ENCODE measurements at places on chromosomes 16 and 17.

- peak; percentile 74 for DNase-seq
Observed at GRCh38 chr17:63700528-63701455, 867 bp upstream of the LIMD2 start.

DNA sequence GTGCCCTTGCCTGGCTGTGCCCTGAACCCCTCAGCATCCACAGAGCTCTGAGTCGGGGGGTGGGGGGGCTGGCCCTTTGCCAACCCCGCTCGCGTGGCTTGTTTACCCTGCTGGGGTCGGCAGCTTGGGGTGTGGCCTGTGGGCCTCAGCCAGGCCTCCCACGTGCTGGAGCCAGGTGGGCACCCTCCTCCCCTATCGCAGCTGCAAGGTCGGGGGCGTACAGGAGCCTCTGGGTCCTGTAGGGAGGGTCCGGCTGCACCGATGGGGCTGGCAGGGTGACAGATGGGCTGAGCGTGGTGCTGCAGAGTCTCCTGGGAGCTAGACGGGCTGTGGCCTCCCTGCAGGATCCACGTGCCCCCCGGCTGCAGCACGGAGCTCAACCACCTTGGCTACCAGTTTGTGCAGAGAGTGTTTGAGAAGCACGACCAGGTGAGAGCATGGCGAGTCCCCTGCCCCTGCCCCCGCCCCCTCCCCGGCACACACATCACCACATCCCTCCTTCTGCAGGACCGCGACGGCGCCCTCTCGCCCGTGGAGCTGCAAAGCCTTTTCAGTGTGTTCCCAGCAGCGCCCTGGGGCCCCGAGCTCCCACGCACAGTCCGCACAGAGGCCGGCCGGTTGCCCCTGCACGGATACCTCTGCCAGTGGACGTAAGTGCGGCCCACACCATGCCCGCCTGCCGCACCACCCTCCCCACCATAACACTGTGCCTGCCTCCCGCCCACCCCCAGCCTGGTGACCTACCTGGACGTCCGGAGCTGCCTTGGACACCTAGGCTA is 3.6 kb downstream of the RHOT2 start:
- no peak for DNase-seq

GRCh38 chr16:89103156-89103555 is 9.5 kb downstream of the ACSF3 start:
- DNase-seq: no peak

GRCh38 chr17:67221062-67221998 is 23.7 kb downstream of the HELZ start:
- peak; percentile 67 for DNase-seq

GRCh38 chr16:25097276-25097975 is 14.1 kb upstream of the LCMT1 start:
- DNase-seq: no peak

DNA sequence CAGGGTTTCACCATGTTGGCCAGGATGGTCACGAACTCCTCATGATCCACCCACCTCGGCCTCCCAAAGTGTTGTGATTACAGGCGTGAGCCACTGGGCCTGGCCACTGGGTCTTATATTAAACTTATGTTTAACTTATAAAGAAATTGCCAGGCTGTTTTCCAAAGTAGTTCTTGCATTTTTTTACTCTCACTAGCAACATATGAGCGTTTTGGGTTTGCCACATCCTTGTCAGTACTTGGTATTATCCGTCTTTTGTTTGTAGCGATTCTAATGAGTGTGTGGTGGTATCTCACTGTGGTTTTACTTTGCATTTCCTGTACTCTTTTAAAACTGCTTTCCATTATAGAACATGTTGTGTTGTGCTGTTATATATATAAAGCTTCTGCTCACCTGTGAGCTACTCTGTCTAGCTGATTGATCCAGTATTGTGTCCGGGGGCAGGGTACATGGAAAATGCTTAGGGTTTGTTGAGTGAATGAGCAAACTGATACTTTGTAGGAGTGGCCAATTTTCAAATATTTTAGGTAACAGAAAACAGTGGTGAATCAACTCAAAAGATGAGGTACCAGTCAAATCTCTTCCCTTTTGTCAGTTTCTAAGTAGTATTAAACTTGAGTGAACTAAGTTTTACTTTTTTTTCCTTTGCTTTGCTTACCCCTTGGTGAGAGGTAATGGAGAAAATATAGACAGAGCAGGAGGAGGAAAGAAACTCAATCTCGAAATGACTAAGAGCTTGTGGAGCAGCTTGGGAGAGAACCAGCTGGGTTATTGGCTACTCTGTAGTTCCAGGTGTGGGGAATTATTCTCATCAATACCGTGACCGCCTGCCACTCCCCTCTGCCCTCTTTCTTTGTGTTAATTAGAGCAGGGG is 75.8 kb downstream of the PITPNC1 start:
- DNase-seq: no peak

DNA sequence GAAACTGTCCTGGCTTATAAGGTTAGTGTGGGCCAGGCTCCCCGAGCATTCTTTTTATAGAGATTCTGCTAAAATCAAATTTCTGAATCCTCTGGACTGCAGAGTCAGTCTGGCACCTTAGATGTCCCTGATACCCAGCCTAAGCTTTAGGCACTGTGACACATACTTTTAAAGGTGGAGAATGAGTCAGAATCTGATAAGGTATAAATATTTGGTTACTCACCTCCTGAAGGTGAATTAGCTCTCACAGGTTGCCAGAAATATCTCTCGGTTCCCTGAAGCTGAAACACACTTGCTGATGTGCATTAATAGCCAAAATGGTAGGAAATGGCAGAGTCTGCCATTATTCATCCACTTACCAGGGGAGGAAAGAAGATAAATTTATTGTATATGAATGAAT is 446.9 kb downstream of the UTP18 start:
- no peak for DNase-seq

GRCh38 chr17:44599298-44600175 is 42.3 kb downstream of the FZD2 start:
- DNase-seq: no peak

DNA sequence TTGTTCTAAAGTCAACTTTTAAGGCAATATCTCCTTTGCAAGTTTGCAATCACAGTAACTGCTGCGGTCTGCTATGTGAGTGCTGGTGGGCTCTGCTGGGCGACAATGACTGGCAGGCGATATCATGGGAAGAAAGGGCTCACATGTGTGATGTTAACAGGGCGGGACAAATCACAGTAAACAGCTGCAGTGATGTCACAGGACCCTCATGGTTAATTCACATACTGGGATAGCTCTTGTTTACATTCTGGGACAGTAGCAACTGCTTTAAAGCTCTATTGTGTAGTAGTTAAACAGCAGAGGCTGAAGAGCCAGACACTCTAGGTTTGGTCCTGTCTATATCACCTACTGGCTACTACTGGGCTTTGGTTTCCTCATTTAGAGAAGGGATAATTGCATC is 257.2 kb upstream of the ASIC2 start:
- no peak for DNase-seq

GRCh38 chr17:59764292-59764741 is 56.9 kb downstream of the VMP1 start:
- DNase-seq: no peak

GRCh38 chr17:77098884-77099545 is 41.8 kb upstream of the SEC14L1 start:
- peak; percentile 95 for DNase-seq

- DNase-seq: no peak
Observed at GRCh38 chr17:82787081-82787848, 35.4 kb downstream of the TBCD start.

- DNase-seq: peak; percentile 70
Observed at GRCh38 chr16:85824161-85825135, 25.0 kb downstream of the COX4I1 start.

- no peak for DNase-seq
Observed at GRCh38 chr16:19757026-19757425, 39.0 kb downstream of the IQCK start.

- peak; percentile 32 for DNase-seq
Observed at GRCh38 chr17:81294512-81295030, 536 bp downstream of the SLC38A10 start.

DNA sequence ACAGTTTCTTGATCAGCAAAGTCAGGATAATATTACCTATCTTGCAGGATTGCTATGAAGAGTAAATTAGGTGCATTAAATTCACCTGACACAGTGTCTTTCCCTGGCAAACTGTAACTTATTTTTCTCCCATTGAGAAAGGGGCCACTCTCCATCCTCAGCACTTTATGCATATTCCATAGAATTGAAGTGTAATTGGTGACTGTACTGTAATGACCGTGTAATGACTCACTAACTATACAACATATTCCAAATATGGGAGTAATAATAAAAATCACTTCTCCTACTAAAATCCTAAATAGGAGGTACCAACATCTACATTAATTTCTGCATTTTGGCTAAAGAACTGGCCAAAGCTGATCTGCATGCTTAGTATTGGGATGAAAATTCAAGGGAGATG is 141.9 kb upstream of the NOG start:
- DNase-seq: no peak

- no peak for DNase-seq
Observed at GRCh38 chr16:67996666-67997065, 2.6 kb downstream of the DPEP2 start.

DNA sequence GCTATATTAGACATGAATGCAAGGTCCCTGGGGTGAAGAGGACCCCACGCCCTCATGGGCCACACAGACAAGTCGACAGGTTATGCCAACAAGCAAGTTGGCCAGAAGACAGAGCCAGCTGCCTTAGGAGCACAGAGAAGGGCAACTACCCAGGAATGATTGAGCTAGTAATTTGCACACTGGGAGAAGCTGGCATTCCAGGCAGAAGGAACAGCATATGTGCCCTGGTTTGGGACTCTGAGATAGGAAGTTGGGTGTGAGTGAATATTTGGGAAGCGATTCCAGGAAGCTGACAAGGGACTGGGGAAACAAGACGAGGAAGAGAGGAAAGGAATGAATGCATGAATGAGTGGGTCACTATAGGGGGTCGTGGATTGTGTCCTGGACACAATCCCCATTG is 203.7 kb upstream of the CDH5 start:
- DNase-seq: no peak

- no peak for DNase-seq
Observed at GRCh38 chr17:39058524-39058923, 91.3 kb upstream of the FBXO47 start.

- DNase-seq: no peak
Observed at GRCh38 chr16:15843635-15844279, 13.1 kb downstream of the MYH11 start.

GRCh38 chr16:66265048-66265415 is 101.5 kb upstream of the CDH5 start:
- no peak for DNase-seq

Measured in suppressor macrophage (primary cell).